ENCODE measurements at places on chromosomes 5 and 9. TPM values are rescaled to one million over a fixed set of nuclear protein-coding genes. Genes with fewer than 3 reads are reported as not detected.

The FOXD4L4 gene
- total RNA-seq = 0.53 TPM

The CNTLN gene
- total RNA-seq = 3.9 TPM

The LECT2 gene
- total RNA-seq = not detected

The TAF11L10 gene
- total RNA-seq = not detected

The PCDHGA11 gene
- 17.5 TPM for total RNA-seq

Data from glomerular endothelial cell (primary cell).